ENCODE measurements at places on chromosomes 5 and 9. TPM values are rescaled to one million over a fixed set of nuclear protein-coding genes. Genes with fewer than 3 reads are reported as not detected.

The GPX3 gene
- total RNA-seq: not detected

The ENHO gene
- not detected for total RNA-seq

DNA sequence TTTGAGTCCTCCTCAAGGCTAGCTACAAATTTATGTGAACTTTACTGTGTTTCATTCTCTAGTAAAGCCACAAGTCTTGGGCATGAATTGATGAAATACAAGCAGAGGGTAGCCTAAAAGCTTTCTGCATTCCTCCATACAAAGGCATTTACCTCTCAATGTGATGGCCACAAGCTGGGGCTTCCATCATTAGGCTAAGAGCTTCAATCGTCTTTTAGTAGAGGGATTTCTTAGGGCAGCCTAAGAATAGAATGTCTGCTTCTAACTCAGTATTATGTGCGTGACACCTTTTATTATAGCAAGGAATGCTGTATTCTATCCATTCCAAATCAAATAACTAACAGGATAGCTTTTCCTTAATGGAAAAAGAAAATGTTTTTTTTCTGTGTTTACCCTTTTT lies 3.7 kb downstream of the PLAC8L1 start:
- no peaks in the 10 kb centered on the region for H3K27me3 ChIP-seq
- H3K27ac ChIP-seq: no peak overlapping the region
- peaks cover 6% of the 10 kb centered on the region for H3K36me3 ChIP-seq
- H3K4me1 ChIP-seq: no peaks in the 10 kb centered on the region

DNA sequence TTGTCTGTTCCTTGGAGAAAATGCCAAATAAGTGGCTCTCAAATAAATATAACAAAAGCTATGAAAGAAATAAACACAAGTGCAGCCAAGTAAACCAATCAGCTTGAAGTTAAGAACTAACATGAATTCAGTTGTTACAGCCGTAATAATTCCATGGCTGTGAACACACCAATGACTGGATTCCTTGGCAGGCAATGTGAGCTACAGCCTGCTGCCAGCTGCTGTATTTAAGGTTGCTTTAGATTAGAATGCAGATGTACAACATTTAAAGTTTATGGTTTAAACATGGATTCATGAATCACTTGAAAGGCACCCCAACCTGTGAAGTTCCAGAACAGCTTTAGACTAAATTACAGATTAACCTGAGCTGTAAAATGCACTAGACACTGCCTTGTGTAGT lies 626.4 kb upstream of the SEMA6A start:
- H3K36me3 ChIP-seq: no peaks in the 10 kb centered on the region
- no peak overlapping the region for H3K4me3 ChIP-seq
- H3K27me3 ChIP-seq: no peaks in the 10 kb centered on the region

- no peaks in the 10 kb centered on the region for H3K27me3 ChIP-seq
- H3K4me3 ChIP-seq: no peak overlapping the region
- no peak for DNase-seq
- no peak overlapping the region for H3K27ac ChIP-seq
- peaks cover 23% of the 10 kb centered on the region for H3K4me1 ChIP-seq
- H3K36me3 ChIP-seq: peaks cover 4% of the 10 kb centered on the region
These were observed 3.9 kb downstream of the AMACR start for GRCh38 chr5:34003941-34004340.

DNA sequence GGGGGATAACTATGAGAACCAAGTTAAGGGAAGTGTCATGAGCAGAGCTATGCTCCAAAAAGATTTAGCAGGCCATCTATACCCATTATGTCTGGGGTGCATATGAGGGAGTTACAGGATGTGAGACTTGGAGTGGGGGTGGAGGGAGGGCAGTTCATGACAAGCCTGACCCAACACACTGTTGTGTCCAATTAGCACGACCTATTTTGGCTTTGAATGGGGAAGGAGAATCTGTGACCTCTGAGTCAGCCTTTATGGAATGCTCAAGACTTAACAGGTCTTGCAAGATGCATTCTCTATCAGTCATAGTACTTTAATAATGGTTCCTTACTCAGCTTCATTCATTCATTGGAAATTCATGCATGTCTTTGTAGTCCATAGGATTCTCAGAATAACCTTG lies 71.7 kb downstream of the GRIA1 start:
- no peaks in the 10 kb centered on the region for H3K4me1 ChIP-seq
- no peaks in the 10 kb centered on the region for H3K36me3 ChIP-seq
- no peak overlapping the region for H3K27ac ChIP-seq
- peaks cover 3% of the 10 kb centered on the region for H3K27me3 ChIP-seq
- H3K4me3 ChIP-seq: no peak overlapping the region

DNA sequence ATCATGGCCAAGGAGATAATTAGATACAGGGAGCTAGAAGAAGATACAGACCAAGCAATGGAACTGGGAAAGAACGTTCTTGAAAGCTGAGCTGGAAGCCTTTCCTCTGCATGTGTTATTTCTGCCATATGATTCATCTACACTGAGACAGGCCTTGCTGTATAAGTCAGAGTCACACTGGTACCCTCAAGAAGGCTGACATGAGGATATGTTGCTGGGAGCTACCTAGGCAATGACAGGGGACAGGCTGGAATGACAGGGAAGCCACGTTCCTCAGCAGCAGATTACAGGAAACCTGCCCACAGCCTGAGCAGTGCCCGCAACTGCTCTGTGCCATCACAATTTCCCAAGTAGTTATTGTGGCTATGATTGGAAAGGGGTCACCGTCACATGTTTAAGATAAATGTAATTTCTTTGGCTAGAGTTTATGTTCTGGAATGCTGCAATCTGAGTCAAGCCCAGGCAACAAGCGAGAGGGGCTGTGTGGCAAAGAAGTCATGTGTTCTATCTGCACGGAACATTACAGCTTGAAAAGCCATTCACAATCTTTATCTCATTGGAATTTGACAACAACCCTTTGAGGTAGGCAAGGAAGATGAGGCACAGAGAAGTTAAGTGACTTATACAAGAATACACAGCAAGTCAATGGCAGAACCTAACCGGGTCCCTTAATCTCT lies 108.2 kb downstream of the TTLL11 start:
- no peak overlapping the region for H3K27ac ChIP-seq
- H3K4me3 ChIP-seq: no peak overlapping the region
- no peak for DNase-seq
- no peaks in the 10 kb centered on the region for H3K4me1 ChIP-seq

DNA sequence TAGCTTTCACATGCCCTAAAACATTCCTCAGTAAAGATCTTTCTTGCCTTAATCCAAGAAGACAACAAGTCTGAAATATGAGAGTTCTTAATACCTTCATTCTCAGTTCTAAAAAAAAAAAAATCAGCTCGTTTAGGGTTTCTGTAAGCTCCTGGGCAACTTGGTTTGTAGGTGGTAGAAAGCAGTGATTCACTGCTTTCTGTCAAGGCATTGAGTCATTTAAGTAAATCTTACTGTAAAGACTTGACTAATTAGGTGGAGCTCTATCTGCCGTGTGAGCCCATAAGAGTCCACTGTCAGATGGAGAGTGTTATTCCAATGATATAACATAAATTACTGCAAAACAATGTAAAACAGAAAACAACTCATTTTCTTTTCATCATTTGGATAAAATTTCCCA lies 56.1 kb upstream of the MAST4 start:
- H3K27me3 ChIP-seq: peaks cover 7% of the 10 kb centered on the region
- H3K4me1 ChIP-seq: peaks cover 5% of the 10 kb centered on the region
- DNase-seq: peak; percentile 4
- no peak overlapping the region for H3K4me3 ChIP-seq
- no peaks in the 10 kb centered on the region for H3K36me3 ChIP-seq
